ENCODE measurements at places on chromosomes 11 and 22. TPM values are rescaled to one million over a fixed set of nuclear protein-coding genes. Genes with fewer than 3 reads are reported as not detected.

Gene PAX6
- 0.55 TPM for total RNA-seq

Gene KCTD21
- 32.9 TPM for total RNA-seq

DNA sequence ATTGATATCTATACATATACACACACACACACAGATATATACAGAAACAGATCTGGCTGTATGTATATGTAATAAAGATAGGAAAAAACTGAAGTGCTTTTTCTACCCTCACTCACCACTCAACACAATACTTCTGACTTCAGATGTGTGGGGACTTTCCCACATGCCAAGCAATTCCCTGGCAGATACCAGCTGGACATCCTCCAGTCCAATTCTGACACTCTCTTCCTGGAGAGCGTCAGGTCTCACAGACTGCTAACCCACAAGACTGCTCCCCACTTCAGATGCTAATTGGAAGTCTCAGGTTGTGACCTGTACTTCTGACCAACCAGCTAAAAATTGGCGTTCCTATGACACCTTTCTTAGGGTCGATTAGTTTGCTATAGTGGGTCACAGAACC lies 140.6 kb downstream of the ATG16L2 start:
- no peak for DNase-seq

- no peak for DNase-seq
Observed at GRCh38 chr11:9089636-9090035, 1.8 kb downstream of the SCUBE2 start.

Gene SF3B2
- total RNA-seq, result 143 TPM

- DNase-seq, result peak; percentile 41
Observed at GRCh38 chr22:20803696-20804324, 29.9 kb downstream of the SERPIND1 start.

Gene C11orf16
- not detected for total RNA-seq

DNA sequence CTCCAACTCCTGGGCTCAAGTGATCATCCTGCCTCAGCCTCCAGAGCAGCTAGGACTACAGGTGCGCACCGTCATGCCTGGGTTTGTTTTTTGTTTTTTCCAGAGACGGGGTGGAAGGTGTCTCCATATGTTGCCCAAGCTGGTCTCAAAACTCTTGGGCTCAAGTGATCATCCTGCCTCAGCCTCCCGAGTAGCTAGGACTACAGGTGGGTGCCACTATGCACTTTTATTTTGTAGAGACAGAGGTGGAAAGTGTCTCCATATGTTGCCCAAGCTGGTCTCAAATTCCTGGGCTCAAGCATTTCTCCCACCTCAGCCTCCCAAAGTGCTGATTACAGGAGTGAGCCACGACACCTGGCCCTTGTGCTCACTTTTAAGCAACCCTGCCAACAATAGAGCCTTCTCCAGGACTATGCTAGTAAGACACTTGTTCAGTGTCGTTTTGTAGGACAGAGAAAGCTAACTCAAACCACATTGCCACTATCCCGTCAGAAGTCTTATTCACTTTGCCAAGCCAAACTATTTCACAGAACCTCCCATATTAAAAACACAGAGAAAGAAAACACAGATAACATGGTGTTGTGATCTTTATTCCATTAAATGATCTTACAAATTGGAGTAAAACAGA lies 9.4 kb upstream of the PLAAT3 start:
- no peak for DNase-seq

Gene MUC5AC
- under 0.01 TPM for total RNA-seq

Gene OR5B21
- total RNA-seq, result not detected

GRCh38 chr11:70230840-70231710 lies 28.0 kb downstream of the FADD start:
- no peak for DNase-seq

Gene INSC
- not detected for total RNA-seq

DNA sequence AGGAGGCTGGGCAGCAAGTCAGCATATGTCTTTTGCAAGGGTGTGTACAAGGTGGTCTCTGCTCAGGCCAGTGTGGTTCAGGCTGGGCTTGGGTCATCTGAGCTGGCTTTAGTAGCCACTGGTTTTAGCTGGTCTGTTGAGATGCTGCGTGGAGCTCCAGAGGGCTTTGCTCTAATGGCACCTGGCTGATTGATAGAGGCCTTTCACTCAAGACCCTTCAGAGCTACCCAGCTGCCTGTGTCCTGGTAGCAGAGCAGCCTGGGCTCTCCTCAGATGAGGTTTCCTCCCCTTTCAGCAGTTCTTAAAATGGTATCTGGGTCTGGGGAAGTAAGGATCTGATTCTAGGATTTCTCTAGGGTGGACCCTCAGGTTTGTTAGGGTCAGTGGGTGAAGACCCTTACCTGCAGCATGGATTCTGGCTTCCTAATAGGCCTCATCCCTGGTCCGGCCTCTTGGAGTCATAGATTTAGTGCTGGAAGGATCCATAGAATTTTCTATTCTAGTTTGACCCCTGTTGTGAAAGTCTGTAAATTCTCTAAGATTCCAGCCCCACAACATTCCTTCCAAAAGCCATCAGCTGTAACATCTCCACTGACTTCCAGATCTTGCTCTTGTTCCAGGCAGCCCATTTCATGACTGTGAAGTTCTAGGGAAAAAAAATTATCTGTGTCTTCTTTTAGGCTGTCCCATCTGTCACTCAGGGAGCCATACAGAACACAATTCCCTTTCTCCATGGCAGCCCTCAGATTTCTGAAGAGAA lies 190.2 kb upstream of the ZBED5 start:
- DNase-seq, result no peak

GRCh38 chr22:40001106-40001505 lies 6.4 kb downstream of the FAM83F start:
- DNase-seq, result no peak

DNA sequence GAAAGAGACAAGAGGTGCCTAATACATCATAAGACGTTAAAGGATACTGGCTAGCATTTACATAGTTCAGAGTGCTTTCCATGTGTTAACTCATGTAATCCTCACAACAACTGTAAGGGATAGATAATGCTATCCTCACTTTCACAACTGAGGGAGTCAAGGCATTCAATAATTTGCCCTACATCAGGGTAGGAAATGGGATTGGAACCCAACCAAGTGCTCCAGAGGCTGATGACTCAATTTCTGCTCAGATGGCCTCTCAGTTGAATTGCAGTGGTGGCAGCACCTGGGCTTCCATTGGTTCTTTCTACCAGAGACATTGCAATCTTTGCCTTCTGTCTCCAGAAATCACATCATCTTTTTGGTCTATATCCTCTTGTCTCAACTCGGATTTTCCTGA lies 232.9 kb downstream of the ETS1 start:
- DNase-seq, result no peak

GRCh38 chr22:17117890-17118289 lies 3.3 kb downstream of the TMEM121B start:
- DNase-seq, result no peak

DNA sequence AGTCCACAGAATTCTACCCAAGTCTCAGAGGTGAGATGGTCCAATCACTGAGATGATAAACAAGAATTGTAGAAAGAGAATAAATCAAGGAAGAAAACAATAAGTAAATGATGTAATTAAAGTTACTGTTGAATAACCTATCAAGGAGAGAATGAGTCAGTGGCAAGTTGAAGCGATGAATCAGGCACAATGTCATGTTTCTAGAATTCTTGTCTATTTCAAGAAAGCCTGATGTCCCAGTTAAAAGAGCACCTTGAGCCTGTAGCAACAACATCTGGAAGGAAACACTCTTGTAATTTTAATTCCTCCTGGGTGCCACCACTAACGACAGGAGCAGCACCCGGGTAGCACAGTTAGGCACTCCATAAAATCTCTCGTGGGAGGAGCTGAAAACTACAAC lies 67.9 kb upstream of the SLC35C1 start:
- DNase-seq, result no peak

Gene NDUFS3
- 139 TPM for total RNA-seq

- DNase-seq, result no peak
Observed at GRCh38 chr11:103097279-103097678, 5.3 kb upstream of the DCUN1D5 start.

DNA sequence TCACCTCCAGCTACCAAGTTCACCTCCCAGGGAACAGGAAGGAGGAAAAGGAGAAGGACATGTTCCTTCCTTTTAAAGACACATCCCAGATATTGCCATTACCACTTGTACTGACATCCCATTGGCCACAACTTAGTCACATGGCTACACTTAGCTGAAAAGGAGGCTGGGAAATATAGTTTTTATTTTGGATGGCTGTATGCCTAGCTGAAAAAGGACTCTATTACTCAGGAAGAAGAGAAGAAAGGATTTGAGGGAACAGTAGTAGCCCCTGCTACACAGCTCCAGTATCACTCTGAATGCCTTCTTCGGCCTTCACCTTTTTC lies 2.1 kb upstream of the APOA5 start:
- no peak for DNase-seq

GRCh38 chr22:32042924-32043323 lies at the start of gene SLC5A1:
Gene SLC5A1 (plus strand): TSS chr22:32043261. CDS start chr22:32043282, 21 bp downstream.
- no peak for DNase-seq

- DNase-seq, result no peak
Observed at GRCh38 chr11:42595876-42596275, 715.9 kb upstream of the API5 start.

DNA sequence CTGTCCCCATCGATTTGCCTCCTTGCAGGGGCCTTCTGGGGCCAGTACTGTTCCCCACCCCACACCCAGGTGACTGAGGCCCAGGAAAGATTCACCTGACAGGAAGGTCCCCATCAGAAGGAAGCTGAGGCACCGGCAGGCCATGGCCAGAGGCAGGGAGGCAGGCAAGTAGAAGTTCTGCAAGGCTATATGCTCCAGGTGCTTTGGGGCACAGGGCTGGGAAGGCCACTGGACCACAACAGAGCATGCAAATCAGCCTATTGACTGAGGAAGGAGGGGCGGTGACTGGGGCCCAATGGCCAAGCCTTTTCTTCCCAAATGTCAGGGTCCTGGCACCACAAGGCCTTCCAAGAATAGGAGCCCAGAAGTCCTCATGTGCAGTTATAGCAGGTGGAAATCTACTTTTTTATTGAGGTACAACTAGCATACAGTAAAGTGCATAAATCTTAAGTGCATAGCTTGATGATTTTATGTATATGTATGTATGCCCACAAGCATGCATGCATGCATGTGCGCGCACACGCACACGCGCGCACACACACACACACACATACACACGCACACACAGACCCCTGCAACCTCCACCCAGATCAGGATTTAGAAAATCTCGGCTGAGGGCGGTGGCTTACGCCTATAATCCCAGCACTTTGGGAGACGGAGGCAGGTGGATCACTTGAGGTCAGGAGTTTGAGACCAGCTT lies at the start of gene VPREB3:
Gene VPREB3, minus strand, starts transcription at position 206 of the 700 bp plus-strand sequence. Its CDS starts 62 bp downstream, at position 144.
- DNase-seq, result no peak

GRCh38 chr22:25698978-25699377 lies 43.0 kb upstream of the MYO18B start:
- DNase-seq, result no peak

DNA sequence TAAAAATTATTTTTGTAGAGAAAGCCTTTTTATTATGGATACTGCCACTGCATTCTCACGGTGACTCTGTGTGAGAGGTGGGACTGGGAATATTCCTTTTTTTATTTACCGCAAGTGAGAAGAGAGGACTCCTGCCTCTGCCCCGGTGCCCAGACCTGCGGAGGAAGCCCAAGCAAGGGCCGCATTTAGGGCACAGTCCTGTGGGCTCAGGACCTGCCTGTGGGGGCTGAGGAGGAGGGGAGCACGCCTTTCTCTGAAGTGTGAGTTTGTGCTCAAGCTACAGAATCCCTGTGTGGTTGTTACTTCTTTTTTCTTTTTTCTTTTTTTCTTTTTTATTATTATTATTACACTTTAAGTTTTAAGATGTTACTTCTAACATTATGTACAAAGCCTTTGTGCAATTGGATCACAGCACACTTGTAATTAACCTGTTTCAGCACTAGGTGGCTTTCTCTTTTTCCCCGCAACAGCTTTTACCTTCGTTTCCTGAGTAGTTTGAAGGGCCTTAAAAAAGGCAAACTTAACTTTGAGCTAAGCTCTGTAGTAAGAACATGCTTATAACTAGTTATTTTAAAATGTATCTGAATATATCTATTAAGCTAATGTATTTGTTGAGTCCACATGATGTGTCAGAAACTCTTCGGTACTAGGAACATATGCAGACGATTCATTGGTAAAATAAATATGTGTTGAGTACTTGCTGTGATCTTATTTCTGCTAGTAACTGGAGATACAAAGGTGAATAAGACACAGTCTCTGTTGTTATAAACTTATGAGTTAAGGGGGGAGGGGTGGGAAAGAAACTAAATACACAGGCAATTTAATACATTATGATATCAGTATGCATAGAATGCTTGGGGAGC lies 18.3 kb downstream of the AMOTL1 start:
- no peak for DNase-seq

DNA sequence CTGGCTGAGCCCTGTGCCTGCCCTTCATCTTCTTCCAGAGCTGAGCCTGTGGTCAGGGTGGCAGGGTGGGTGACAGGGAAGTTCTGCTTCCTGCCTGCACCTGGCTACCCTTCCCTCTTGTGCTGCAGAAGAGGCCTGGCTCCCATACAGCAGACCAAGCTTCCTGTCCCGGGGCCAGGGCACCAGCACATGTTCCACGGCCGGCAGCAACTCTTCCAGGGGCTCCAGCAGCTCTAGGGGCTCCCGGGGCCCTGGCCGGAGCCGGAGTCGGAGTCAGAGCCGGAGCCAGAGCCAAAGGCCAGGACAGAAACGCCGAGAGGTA lies 15.0 kb downstream of the ROBO3 start:
- DNase-seq, result peak; percentile 16

- peak; percentile 53 for DNase-seq
Observed at GRCh38 chr11:87722756-87723565, 452.3 kb downstream of the RAB38 start.

DNA sequence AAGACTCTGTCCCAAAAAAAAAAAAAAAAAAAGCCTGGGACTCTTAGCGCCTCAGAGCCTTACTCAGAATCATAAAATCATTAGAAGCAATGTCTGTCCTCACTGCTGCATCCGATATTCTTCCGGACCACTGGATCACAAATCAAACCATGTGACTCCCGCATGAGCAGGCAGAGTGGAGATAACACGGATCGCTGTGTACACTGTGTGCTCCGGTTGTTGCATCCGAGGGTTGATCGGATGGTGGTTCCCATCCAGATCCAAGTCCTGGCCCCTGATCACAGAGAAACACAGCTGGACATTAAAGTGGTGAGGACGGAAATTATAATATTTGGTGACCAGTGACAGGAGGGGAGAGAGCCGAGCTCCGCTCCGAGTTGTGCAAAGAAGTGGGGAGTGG lies 9.7 kb upstream of the TXNRD2 start:
- DNase-seq, result peak; percentile 87

GRCh38 chr11:77096591-77097019 lies 6.0 kb upstream of the OMP start:
- no peak for DNase-seq

DNA sequence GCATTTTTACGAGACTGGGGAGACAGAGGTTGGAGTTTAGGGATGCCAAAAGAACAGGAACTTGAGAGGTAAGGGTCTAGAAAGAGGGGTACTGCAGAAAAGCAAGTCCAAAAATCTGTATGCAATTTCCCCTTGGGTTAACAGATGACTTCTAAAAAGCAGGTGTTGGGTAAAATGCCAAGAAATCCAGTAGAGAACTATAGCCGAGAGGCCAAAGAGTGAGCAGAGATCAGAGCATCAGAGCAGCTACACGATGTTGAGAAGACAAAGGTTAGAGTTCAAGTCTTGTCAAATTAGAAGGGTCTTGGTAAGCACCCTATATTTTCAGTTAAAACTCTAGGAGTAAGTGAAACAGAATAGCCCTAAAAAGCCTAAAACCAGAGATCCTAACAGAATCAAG lies 145.2 kb downstream of the FCHSD2 start:
- no peak for DNase-seq

Data from adrenal gland (tissue), 19 donors.